Muscle of leg (tissue), 16 donors: ENCODE measurements at places on chromosomes 3 and 15. TPM values are rescaled to one million over a fixed set of nuclear protein-coding genes. Genes with fewer than 3 reads are reported as not detected.

- no peak overlapping the region for H3K27ac ChIP-seq
- no peak for DNase-seq
- no peak overlapping the region for H3K4me3 ChIP-seq
- H3K4me1 ChIP-seq = no peaks in the 10 kb centered on the region
- no peaks in the 10 kb centered on the region for H3K27me3 ChIP-seq
These were observed 125.4 kb upstream of the SPATA16 start for GRCh38 chr3:173266441-173266840.

DNA sequence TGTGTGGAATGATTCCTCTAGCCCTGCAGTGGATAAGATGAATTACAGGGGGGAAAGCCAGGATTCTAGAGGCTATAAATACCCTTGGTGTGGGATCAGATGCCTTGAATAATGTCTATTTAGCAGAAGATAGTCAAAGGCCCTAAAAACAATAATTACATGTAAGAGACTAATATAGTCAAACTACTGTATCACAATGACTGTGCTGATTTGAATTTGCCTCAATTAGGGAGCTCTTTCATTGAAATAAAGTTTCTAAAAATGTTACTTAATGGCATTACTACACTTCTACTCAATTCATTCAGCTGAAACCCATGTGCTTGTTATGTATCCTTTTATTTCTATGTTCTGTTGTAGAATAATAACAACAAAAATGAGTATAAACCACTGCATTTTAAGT is 915.6 kb downstream of the TUSC7 start:
- no peaks in the 10 kb centered on the region for H3K27me3 ChIP-seq
- no peaks in the 10 kb centered on the region for H3K36me3 ChIP-seq
- DNase-seq = no peak
- H3K4me1 ChIP-seq = peaks cover 8% of the 10 kb centered on the region

GRCh38 chr3:28125342-28125741 is 116.1 kb upstream of the CMC1 start:
- no peak overlapping the region for H3K4me3 ChIP-seq
- no peak overlapping the region for H3K27ac ChIP-seq
- H3K27me3 ChIP-seq = no peaks in the 10 kb centered on the region
- no peak for DNase-seq

GRCh38 chr3:10848261-10848660 is 32.2 kb downstream of the SLC6A11 start:
- DNase-seq = no peak
- H3K4me3 ChIP-seq = no peak overlapping the region
- H3K4me1 ChIP-seq = no peaks in the 10 kb centered on the region
- H3K27me3 ChIP-seq = peaks cover 7% of the 10 kb centered on the region
- H3K36me3 ChIP-seq = no peaks in the 10 kb centered on the region

DNA sequence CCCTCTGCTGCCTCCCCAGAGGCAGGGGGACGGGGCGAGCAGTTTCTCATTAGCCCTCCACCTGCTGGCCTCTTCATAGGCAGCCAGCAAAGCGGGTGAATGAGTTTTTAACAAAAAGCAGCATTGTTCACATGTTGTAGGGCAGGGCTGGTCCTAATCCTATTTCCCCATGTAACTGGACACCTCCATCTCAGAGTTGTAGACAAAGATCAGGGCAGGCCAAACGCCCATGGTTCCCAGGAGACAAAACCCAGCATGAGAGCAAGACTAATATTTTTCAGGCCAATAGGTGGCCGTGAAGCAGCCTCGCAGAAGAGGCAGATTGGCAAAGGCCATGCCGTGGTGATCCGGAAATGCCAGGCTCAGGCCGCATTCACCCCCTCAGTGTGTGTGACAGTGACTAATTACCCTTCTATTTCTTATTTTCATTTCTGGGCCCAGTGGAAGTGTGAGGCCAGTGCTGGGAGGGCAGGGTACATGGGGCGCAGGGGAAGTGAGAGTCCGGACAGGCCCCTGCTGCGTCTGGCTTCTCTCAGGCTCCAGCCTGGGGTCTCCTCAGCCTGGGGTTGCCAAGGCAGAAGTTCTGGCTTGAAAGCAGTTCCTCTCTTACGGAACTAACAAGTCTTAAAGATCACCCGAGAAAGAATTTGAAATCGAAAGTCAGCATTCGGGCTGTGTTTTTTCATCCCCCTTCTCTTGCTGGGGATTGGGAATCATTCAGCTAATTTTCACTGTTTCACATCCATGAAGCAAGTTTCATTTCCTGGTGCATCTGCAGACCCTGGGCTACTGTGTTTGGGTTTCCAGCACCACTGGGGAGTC is 64.8 kb downstream of the BOC start:
- DNase-seq = peak; percentile 88
- peaks cover 76% of the 10 kb centered on the region for H3K36me3 ChIP-seq
- H3K4me3 ChIP-seq = peak overlapping the region; percentile 21
- H3K27me3 ChIP-seq = no peaks in the 10 kb centered on the region

DNA sequence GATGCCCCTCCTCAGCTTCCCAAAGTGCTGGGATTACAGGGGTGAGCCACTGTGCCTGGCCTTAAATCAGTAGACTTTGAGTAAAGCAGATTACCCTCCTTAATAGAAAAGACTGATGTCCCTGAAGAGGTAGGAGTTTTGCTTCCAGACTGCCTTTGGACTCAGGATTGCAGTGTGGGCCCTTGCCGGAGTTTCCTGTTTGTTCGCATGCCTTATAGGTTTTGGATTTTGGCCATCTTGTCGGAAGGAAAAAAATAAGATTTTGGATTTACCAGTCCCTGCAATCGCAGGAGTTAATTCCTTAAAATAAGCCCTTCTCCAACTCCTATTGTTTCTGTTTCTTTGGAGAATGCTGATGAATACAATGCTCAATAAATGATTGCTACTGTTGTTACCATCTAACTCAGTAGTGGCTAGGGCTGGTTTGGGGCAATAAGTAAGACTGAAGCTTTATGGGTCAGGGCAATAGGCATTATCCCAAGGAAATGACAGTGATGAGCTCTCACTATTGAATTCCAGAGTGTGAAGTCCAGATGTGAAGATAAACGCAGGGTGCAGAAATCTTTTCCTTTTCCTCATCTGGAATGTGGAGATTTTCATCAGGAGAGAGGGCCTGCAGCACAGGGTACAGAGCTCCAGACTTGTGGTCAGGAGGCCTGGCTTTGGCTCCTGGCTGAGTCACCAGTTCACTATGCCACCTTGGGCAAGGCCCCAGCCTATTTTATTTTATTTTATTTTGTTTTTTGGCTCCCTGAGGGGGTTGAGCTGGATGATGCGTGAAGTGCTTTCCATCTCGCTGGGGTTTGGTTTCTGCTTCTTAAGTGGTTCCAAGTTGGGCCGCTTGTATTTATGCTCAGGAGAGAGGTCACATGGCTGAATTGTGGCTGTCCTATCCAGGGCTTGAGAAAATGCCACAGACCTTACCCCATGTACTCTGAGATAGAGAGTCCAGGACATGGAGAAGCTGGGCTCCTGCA is 25.3 kb downstream of the FOXL2 start:
- H3K27me3 ChIP-seq = peaks cover 3% of the 10 kb centered on the region
- no peaks in the 10 kb centered on the region for H3K36me3 ChIP-seq
- H3K4me3 ChIP-seq = no peak overlapping the region
- no peaks in the 10 kb centered on the region for H3K4me1 ChIP-seq

- H3K27me3 ChIP-seq = no peaks in the 10 kb centered on the region
- DNase-seq = no peak
- H3K4me1 ChIP-seq = peaks cover 25% of the 10 kb centered on the region
- no peak overlapping the region for H3K27ac ChIP-seq
- H3K36me3 ChIP-seq = no peaks in the 10 kb centered on the region
- no peak overlapping the region for H3K4me3 ChIP-seq
These were observed 146.7 kb upstream of the THBS1 start for GRCh38 chr15:39434163-39434562.

DNA sequence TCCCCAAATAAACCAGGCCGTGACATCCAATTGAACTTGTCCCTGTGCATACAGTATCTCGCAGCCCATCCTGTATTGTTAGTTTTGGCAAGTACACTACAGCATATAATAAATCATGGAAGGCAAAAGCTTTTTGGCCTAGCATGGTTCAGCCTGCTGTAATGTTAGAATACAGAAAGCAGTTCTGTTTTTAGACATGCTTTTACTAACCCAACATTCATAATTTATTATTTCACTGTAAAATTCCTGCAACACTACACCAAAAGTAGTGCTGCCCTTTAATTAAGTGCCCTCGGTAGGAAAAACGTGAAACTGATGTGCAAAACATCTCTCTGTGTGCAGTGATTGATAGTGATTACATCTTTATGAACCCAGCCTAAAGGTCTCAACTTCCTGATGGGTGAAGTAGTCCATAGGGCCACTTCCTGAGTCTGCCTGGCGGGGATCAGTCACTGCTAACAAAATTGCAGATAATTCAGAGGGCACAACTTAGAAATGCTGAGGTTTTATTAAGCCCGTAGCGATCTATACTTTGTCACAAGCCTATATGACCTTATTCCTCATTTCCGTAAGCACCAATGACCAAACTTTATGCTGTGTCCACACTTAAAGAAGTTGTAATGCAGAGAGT is 227.8 kb downstream of the CDIN1 start:
- no peaks in the 10 kb centered on the region for H3K4me1 ChIP-seq
- H3K4me3 ChIP-seq = no peak overlapping the region
- H3K36me3 ChIP-seq = peaks cover 2% of the 10 kb centered on the region
- H3K27me3 ChIP-seq = no peaks in the 10 kb centered on the region

- DNase-seq = peak; percentile 61
- peaks cover 4% of the 10 kb centered on the region for H3K4me1 ChIP-seq
- no peaks in the 10 kb centered on the region for H3K36me3 ChIP-seq
These were observed 50.1 kb downstream of the TLNRD1 start for GRCh38 chr15:81050805-81051204.

- H3K4me1 ChIP-seq = no peaks in the 10 kb centered on the region
- H3K36me3 ChIP-seq = no peaks in the 10 kb centered on the region
- no peaks in the 10 kb centered on the region for H3K27me3 ChIP-seq
These were observed 682.6 kb downstream of the ROBO1 start for GRCh38 chr3:79085171-79085570.

DNA sequence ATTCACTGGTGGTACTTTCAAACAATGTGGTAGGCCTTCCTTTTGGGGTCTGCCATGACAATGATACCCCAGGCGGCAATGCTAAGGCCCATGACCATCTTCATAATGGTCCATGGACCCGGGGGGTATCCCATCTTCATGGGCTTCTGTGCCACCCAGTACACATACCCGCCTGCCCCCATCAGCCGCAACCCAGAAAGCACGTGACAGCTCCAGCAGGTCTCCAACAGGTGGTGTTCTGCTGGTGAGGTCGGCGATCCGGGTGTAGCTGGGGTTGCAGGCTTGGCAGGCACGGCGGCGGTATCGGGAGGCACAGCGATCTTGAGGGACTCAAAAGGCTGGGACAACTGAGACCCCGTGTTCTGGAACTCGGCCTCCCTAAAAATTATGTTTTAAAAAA is 214.5 kb downstream of the SNRPN start:
- H3K27me3 ChIP-seq = no peaks in the 10 kb centered on the region
- no peak overlapping the region for H3K27ac ChIP-seq
- no peak for DNase-seq
- no peaks in the 10 kb centered on the region for H3K36me3 ChIP-seq

GRCh38 chr3:192929755-192930547 is 12.3 kb upstream of the MB21D2 start:
- no peaks in the 10 kb centered on the region for H3K27me3 ChIP-seq
- H3K36me3 ChIP-seq = no peaks in the 10 kb centered on the region

- no peaks in the 10 kb centered on the region for H3K36me3 ChIP-seq
- no peak overlapping the region for H3K4me3 ChIP-seq
- DNase-seq = no peak
- H3K27me3 ChIP-seq = no peaks in the 10 kb centered on the region
- H3K27ac ChIP-seq = no peak overlapping the region
- H3K4me1 ChIP-seq = no peaks in the 10 kb centered on the region
These were observed 331.9 kb downstream of the ULK4 start for GRCh38 chr3:41629986-41630385.

- H3K36me3 ChIP-seq = no peaks in the 10 kb centered on the region
- no peaks in the 10 kb centered on the region for H3K27me3 ChIP-seq
- H3K4me1 ChIP-seq = no peaks in the 10 kb centered on the region
- H3K4me3 ChIP-seq = no peak overlapping the region
- no peak overlapping the region for H3K27ac ChIP-seq
- peak; percentile 87 for DNase-seq
These were observed 56.0 kb downstream of the ZMAT3 start for GRCh38 chr3:179015551-179016020.

DNA sequence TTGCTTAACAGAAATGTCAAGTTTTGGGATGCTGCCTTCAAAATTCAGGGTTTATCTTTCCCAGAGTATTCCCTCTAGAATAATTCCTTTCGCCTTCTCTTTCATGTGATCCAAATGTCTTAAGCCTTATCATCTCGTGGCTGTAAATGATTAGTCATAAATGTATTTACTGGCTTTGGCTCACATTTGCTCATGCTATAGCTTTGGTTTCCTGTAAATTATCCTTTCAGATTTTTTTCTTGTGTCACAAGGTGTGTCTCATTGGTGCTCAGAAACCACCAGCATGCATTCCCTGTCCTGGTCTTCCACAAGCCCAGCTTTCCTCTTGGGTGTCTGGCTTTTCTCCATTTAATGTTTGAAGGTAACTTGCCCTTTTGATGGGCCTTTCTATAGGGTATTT is 692.7 kb upstream of the ALCAM start:
- H3K36me3 ChIP-seq = no peaks in the 10 kb centered on the region
- DNase-seq = no peak
- no peaks in the 10 kb centered on the region for H3K27me3 ChIP-seq
- H3K4me3 ChIP-seq = no peak overlapping the region

DNA sequence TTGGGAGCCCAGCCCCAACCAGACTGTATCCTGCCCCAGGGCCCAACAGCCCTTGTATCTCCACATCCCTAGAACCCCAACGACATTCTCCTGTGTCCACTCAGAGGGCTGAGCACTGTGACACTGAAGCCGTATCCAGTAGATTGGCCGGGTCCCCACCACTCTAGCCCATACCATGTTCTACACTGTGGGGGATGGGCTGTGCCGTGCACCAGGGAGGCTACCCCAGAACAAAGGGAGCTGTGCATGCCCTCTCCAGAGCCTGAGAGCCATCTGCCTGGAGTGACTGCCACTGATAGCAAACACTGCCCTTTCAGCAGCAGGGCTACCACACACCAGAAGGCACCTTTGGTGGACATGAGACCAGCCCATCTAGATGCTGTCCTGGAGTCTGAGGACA is 37.1 kb upstream of the CP start:
- H3K27ac ChIP-seq = no peak overlapping the region
- peaks cover 5% of the 10 kb centered on the region for H3K4me1 ChIP-seq
- no peak for DNase-seq
- no peaks in the 10 kb centered on the region for H3K27me3 ChIP-seq
- H3K4me3 ChIP-seq = no peak overlapping the region

The GHRL gene
- 0.48 TPM for polyA plus RNA-seq

The ZNF662 gene
- 17.4 TPM for polyA plus RNA-seq

The FETUB gene
- polyA plus RNA-seq = not detected

The IGSF10 gene
- 15.2 TPM for polyA plus RNA-seq

The ABI3BP gene
- 259 TPM for polyA plus RNA-seq

The A4GNT gene
- not detected for polyA plus RNA-seq

The PPM1L gene
- 11.5 TPM for polyA plus RNA-seq

The WDR72 gene
- polyA plus RNA-seq = 0.61 TPM

The NTRK3 gene
- 3.2 TPM for polyA plus RNA-seq

The ATP8B4 gene
- polyA plus RNA-seq = 2.7 TPM

The NRG4 gene
- 0.58 TPM for polyA plus RNA-seq
